ENCODE measurements at places on chromosomes 1 and 21. TPM values are rescaled to one million over a fixed set of nuclear protein-coding genes. Genes with fewer than 3 reads are reported as not detected.
A peak's percentile ranks its signal among the peaks of the same experiment; 100 is the strongest.

- no peak overlapping the region for H3K4me3 ChIP-seq
- no peak for DNase-seq
- no peak overlapping the region for H3K27ac ChIP-seq
- no peaks in the 10 kb centered on the region for H3K27me3 ChIP-seq
- no peaks in the 10 kb centered on the region for H3K36me3 ChIP-seq
- no peaks in the 10 kb centered on the region for H3K4me1 ChIP-seq
These were observed 68.4 kb upstream of the TLR5 start for GRCh38 chr1:223211323-223211985.

GRCh38 chr1:13766592-13767564, 66.9 kb downstream of the PRDM2 start:
- H3K27ac ChIP-seq = no peak overlapping the region
- H3K27me3 ChIP-seq = no peaks in the 10 kb centered on the region
- no peak for DNase-seq
- no peak overlapping the region for H3K4me3 ChIP-seq

GRCh38 chr1:87820668-87821334, 492.1 kb downstream of the LMO4 start:
- no peak overlapping the region for H3K4me3 ChIP-seq
- no peak for DNase-seq
- H3K36me3 ChIP-seq = no peaks in the 10 kb centered on the region

The COL16A1 gene
- 231 TPM for total RNA-seq

DNA sequence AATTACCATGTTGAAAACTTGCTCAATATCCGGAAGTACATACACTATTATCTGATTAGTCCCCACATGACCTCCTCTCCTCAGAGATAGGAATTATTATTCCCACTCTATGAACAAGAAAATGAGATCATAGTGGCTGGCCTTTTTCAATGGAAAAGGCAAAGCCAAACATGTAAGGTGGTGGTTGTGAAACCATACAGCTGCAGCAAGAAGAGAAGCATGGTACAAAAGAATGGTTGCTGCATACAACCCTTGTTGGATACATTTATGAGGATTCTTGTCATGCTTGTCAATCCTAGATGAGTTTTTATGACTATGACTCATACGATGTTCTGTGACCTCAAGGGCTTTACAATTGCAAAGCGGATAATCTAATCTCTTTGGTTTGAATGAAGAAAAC, 514.7 kb downstream of the PLPP3 start:
- no peak overlapping the region for H3K4me3 ChIP-seq
- H3K27ac ChIP-seq = no peak overlapping the region
- H3K4me1 ChIP-seq = no peaks in the 10 kb centered on the region
- H3K27me3 ChIP-seq = no peaks in the 10 kb centered on the region
- no peaks in the 10 kb centered on the region for H3K36me3 ChIP-seq
- no peak for DNase-seq

DNA sequence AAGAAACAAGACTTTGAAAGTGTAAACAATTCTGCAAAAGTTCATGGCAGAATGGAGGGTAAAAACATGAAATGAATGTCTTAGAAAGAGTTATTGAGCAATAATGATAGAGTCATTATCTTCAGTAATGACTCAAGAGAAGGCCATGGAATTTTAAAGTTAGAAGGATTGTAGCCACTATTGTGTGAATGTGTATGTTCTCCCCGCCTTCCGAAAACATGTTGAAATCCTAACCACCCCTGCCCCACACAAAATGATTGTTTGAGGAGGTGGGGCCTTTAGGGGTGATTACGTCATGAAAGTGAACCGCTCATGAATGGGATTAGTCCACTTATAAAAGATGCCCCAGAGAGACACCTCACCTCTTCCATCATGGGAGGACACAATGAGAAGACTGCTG, 93.8 kb upstream of the CCDC190 start:
- DNase-seq = no peak
- no peak overlapping the region for H3K27ac ChIP-seq
- H3K36me3 ChIP-seq = no peaks in the 10 kb centered on the region
- H3K27me3 ChIP-seq = no peaks in the 10 kb centered on the region

DNA sequence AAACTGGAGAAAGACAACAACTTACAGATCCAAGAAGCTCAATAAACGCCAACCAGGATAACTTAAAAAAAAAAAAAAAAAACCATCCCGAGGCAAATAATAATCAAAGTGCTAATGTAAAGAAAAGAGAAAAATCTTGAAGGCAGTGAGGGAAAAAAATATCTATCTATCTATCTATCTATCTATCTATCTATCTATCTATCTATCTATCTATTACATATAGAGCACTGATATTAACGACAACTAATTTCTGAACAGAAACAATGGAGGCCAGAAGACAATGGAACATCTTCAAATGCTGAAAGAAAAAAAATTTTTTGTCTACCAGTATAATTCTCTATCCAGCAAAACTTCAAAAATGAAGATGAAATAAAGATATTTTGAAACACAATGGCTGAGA, 18.0 kb downstream of the PACC1 start:
- H3K4me1 ChIP-seq = no peaks in the 10 kb centered on the region
- H3K4me3 ChIP-seq = no peak overlapping the region
- DNase-seq = no peak

DNA sequence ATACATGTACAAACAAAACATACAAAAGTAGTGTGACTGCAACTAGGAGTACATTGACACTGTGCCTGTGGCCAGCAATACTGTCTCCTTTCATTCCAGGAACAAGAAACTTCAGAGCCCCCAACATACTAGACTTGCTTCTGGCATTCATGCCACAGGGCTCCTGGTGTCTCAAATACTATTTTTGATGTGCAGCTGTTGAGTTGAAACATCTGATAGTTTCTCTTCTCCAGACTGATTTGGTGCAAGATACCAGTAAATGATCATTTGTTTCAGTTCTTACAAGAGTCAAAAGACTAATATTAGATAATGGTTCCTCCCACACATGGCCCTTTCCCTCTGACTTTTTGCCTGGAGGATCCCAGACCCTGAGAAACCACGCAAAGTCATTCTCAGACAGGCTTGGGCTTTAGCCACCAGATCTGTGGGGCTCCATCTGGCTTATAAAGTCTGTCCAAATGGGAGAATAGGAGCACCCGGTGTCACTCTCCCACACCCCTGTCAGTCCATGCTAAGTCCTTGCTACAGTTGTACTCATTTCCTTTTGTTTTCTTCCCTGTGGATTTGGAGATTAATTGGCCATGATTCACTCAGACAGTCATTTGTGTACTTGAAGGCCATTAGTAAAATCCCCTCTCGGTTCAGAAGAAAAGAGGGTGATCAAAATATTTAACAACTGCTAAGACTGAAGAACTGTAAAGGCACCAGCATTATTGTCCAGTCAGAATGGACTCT, 163.5 kb upstream of the RUNX1 start:
- no peak overlapping the region for H3K4me3 ChIP-seq
- no peak overlapping the region for H3K27ac ChIP-seq
- H3K36me3 ChIP-seq = no peaks in the 10 kb centered on the region
- no peaks in the 10 kb centered on the region for H3K27me3 ChIP-seq
- no peaks in the 10 kb centered on the region for H3K4me1 ChIP-seq

DNA sequence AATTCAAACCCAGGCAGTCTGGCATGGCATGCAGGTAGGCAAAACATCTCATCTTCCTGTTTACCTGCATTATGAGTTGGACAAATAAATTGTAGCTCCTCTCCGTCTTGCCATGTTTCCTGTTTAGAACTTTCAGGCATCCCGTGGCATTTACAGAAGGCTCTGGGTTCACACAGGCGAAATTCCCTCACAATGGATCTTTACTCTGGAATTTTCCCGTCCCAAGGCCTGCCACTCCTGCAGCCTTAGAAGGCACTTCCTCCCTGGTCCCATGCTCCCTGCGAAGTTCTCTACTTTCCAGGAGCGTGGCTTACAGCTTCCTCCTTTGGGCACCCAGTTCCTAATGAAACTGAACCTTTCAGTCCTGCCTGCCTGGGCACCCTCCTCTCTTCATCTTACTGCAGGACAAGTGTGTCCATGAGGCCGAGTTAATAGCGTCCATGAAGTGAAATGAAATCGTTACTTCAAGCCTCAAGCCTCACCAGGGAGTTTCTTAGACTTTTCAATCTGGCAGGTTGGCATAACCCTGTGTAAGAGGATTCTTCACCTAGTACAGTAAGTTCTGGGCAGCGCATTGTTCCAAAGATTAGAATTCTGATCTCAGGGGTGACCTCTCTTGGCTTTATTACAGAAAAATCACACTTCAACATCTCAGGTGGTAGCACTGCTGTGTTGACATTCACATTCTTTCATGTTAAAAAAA, 36.8 kb upstream of the AHCYL1 start:
- no peak overlapping the region for H3K4me3 ChIP-seq
- peak overlapping the region; percentile 33 for H3K27ac ChIP-seq
- no peaks in the 10 kb centered on the region for H3K27me3 ChIP-seq
- no peak for DNase-seq
- no peaks in the 10 kb centered on the region for H3K36me3 ChIP-seq
- H3K4me1 ChIP-seq = no peaks in the 10 kb centered on the region

- no peak for DNase-seq
- no peaks in the 10 kb centered on the region for H3K27me3 ChIP-seq
- no peak overlapping the region for H3K27ac ChIP-seq
- H3K36me3 ChIP-seq = no peaks in the 10 kb centered on the region
These were observed 57.8 kb downstream of the SIK1 start for GRCh38 chr21:43369124-43369523.

GRCh38 chr1:7422081-7422480, 349.0 kb upstream of the VAMP3 start:
- no peaks in the 10 kb centered on the region for H3K4me1 ChIP-seq
- no peak overlapping the region for H3K4me3 ChIP-seq
- H3K27me3 ChIP-seq = no peaks in the 10 kb centered on the region
- H3K36me3 ChIP-seq = no peaks in the 10 kb centered on the region
- H3K27ac ChIP-seq = no peak overlapping the region

- peak; percentile 18 for DNase-seq
- H3K36me3 ChIP-seq = no peaks in the 10 kb centered on the region
- no peak overlapping the region for H3K4me3 ChIP-seq
- H3K4me1 ChIP-seq = no peaks in the 10 kb centered on the region
- no peak overlapping the region for H3K27ac ChIP-seq
These were observed 182.4 kb downstream of the DISC1 start for GRCh38 chr1:231808990-231809389.

- H3K4me3 ChIP-seq = peak overlapping the region; percentile 70
- H3K4me1 ChIP-seq = peaks cover 8% of the 10 kb centered on the region
- H3K27ac ChIP-seq = peak overlapping the region; percentile 86
- no peak for DNase-seq
- H3K27me3 ChIP-seq = no peaks in the 10 kb centered on the region
These were observed 784 bp downstream of the RPL11 start for GRCh38 chr1:23692308-23692871.

The PRKAA2 gene
- 10.0 TPM for total RNA-seq

DNA sequence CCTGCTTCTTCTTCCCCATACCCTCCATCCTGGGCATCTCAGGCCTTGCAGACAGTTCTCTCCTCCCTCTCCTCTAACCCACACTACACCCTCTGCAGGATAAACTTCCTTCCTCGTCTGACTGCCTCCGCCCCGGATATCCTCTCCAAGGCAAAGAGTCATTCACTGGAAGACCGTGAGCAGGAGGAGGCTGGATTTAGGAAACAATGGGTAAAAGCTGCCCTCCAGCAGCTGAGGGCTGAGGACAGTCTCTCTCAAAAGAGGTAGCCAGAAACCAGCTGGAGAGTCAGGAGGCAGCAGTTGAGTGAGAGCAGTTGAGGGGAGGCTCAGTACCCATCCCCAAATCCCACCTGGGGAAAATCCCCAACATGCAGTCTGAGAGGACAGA, 1.4 kb downstream of the CSRP1 start:
- peaks cover 4% of the 10 kb centered on the region for H3K4me1 ChIP-seq
- no peaks in the 10 kb centered on the region for H3K36me3 ChIP-seq
- peak overlapping the region; percentile 99 for H3K27ac ChIP-seq
- H3K27me3 ChIP-seq = no peaks in the 10 kb centered on the region

DNA sequence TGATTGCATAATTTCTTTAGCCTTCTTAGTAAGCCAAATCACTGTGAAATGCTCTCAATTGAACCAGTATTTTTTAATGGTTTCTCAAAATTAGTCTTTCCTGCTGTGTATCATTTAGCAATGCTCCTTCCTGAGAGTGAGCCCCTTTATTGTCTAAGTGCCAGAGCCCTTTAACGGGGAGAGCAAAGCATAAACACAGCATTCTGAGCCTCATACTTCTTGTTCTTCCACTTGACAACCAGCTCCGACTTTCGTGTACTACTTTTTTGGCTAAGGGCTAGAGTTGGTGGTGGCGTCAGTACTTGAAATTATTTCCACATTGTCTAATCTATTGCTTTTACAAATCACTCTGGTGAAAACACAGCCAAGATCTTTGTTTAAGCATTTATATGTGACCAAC, 299.0 kb downstream of the TPR start:
- no peak for DNase-seq
- no peaks in the 10 kb centered on the region for H3K27me3 ChIP-seq
- no peak overlapping the region for H3K4me3 ChIP-seq
- no peak overlapping the region for H3K27ac ChIP-seq

The DISC1 gene
- total RNA-seq = 7.1 TPM

The ESPN gene
- total RNA-seq = not detected

DNA sequence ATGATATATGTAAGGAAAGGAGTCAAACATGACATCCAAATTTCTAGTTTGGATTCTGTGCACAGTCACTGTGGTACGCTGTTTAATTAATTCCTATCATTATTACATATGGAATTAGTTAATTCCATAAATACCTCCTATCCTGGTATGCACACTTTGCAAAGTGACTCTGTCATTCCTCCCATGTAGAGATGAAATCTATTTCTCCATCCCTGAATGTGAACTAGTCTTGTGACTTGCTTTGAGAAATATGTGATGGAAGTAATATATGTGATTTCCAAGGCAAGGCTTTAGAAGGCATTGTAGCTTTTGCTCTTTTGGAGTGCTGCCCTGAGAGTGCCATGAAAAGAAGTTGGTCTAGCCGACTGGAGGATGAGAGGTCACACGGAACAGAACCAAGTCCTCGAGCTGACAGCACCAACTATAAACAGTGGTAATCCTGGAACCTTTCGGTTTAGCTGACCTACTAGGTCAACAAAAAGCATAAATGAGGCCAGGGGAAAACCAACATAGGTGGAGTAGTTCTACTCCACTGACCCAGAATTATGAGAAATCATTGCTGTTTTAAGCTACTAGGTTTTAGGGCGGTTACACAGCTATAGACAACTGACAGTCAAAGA, 1.5 kb downstream of the SELENOF start:
- no peak overlapping the region for H3K27ac ChIP-seq
- no peak for DNase-seq
- no peaks in the 10 kb centered on the region for H3K4me1 ChIP-seq
- no peak overlapping the region for H3K4me3 ChIP-seq
- H3K36me3 ChIP-seq = no peaks in the 10 kb centered on the region

DNA sequence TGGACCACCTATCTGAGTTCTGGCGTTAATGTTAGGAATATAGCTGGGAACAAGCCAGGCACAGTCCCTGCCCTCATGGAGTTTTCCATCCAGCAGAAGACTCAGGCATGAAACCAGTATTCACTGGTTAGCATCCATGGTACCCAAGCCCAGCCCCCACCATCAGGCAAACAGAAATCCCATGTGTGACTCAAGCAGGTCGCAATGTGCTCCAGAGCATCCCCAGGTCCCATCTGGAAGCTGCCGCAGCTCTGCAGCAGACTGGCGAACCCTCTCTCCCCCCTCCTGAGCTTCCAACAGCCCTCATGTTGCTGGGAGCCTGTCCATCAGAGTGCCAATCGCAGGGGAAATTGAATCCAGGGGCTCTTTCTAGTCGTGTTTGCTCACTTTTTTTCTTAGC, 174.2 kb downstream of the RRAGC start:
- no peak overlapping the region for H3K27ac ChIP-seq
- DNase-seq = no peak
- H3K4me3 ChIP-seq = no peak overlapping the region
- H3K27me3 ChIP-seq = peaks cover 11% of the 10 kb centered on the region
- H3K36me3 ChIP-seq = no peaks in the 10 kb centered on the region
- H3K4me1 ChIP-seq = no peaks in the 10 kb centered on the region

Measured in uterus (tissue), 4 donors.